ENCODE measurements at places on chromosomes 1 and 21. TPM values are rescaled to one million over a fixed set of nuclear protein-coding genes. Genes with fewer than 3 reads are reported as not detected.

SARS1 gene
- total RNA-seq, result 164 TPM

GRCh38 chr1:10450836-10451235, 1.0 kb downstream of the CORT start:
- no peak overlapping the region for H3K4me3 ChIP-seq
- H3K27ac ChIP-seq, result no peak overlapping the region
- H3K36me3 ChIP-seq, result no peaks in the 10 kb centered on the region
- no peaks in the 10 kb centered on the region for H3K27me3 ChIP-seq

VTCN1 gene
- total RNA-seq, result not detected

GRCh38 chr1:236835491-236835890, 40.4 kb downstream of the MTR start:
- no peak overlapping the region for H3K27ac ChIP-seq
- H3K27me3 ChIP-seq, result no peaks in the 10 kb centered on the region
- no peaks in the 10 kb centered on the region for H3K4me1 ChIP-seq
- peaks cover 61% of the 10 kb centered on the region for H3K36me3 ChIP-seq
- H3K4me3 ChIP-seq, result no peak overlapping the region
- DNase-seq, result no peak

- peaks cover 9% of the 10 kb centered on the region for H3K4me1 ChIP-seq
- H3K27ac ChIP-seq, result no peak overlapping the region
- H3K36me3 ChIP-seq, result no peaks in the 10 kb centered on the region
- no peaks in the 10 kb centered on the region for H3K27me3 ChIP-seq
- DNase-seq, result no peak
These were observed 340.0 kb upstream of the DUSP10 start for GRCh38 chr1:222081859-222082258.

PTPN7 gene
- total RNA-seq, result 4.3 TPM

- no peak for DNase-seq
- no peaks in the 10 kb centered on the region for H3K27me3 ChIP-seq
- no peak overlapping the region for H3K27ac ChIP-seq
- no peak overlapping the region for H3K4me3 ChIP-seq
These were observed 27.6 kb downstream of the TTC39A start for GRCh38 chr1:51302746-51303145.

GPR37L1 gene
- 0.34 TPM for total RNA-seq

GPR153 gene
- 1.7 TPM for total RNA-seq

DNA sequence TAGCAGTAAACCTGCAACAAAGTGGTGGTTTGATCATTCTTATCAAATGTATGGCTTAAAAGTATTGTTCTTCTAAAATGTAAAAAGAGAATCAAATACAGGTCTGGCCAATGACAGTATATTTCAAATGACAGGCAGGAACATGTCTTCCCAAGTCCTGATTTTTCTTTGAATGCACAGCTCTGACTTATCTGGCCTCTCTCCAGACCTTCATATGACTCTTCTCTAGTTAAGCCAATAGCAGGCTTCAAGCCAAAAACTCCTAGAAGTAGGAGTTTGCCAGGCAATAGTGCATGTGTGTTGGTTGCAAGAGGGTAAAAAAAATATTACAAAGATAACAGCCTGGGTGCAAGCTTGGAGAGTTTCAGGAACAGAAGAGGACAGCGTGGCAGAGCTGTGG, 345.5 kb downstream of the SMYD3 start:
- H3K36me3 ChIP-seq, result no peaks in the 10 kb centered on the region
- peaks cover 27% of the 10 kb centered on the region for H3K4me1 ChIP-seq
- H3K27ac ChIP-seq, result no peak overlapping the region
- H3K4me3 ChIP-seq, result no peak overlapping the region
- no peaks in the 10 kb centered on the region for H3K27me3 ChIP-seq
- DNase-seq, result no peak

OR2L8 gene
- 1.0 TPM for total RNA-seq

- H3K4me1 ChIP-seq, result no peaks in the 10 kb centered on the region
- no peak overlapping the region for H3K4me3 ChIP-seq
- peaks cover 5% of the 10 kb centered on the region for H3K27me3 ChIP-seq
- DNase-seq, result no peak
- H3K36me3 ChIP-seq, result no peaks in the 10 kb centered on the region
These were observed 20.0 kb downstream of the ROR1 start for GRCh38 chr1:63793741-63794240.

KRTAP11-1 gene
- total RNA-seq, result not detected

GPR3 gene
- 0.11 TPM for total RNA-seq

All from thyroid gland (tissue), 4 donors.